ENCODE measurements at places on chromosomes 1 and 21. TPM values are rescaled to one million over a fixed set of nuclear protein-coding genes. Genes with fewer than 3 reads are reported as not detected.

Gene PPIAL4G
- 0.01 TPM for polyA plus RNA-seq

DNA sequence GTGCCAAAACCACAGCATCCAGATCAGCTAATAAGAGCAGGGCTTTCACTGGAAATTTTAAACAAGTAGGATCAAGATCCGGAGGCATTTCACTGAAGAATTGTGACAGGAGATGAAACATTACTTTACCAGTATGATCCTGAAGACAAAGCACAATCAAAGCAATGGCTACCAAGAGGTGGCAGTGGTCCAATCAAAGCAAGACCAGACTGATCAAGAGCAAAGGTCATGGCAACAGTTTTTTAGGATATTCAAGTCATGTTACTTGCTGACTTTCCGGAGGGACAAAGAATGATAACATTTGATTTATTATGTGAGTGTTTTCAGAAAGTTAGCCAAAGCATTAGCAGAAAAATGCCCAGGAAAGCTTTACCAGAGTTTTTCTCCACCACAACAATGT, 8.2 kb downstream of the ZSWIM5 start:
- no peak for DNase-seq

Gene NUDT4B
- polyA plus RNA-seq = 4.2 TPM

Gene OBSCN
- 5.9 TPM for polyA plus RNA-seq

DNA sequence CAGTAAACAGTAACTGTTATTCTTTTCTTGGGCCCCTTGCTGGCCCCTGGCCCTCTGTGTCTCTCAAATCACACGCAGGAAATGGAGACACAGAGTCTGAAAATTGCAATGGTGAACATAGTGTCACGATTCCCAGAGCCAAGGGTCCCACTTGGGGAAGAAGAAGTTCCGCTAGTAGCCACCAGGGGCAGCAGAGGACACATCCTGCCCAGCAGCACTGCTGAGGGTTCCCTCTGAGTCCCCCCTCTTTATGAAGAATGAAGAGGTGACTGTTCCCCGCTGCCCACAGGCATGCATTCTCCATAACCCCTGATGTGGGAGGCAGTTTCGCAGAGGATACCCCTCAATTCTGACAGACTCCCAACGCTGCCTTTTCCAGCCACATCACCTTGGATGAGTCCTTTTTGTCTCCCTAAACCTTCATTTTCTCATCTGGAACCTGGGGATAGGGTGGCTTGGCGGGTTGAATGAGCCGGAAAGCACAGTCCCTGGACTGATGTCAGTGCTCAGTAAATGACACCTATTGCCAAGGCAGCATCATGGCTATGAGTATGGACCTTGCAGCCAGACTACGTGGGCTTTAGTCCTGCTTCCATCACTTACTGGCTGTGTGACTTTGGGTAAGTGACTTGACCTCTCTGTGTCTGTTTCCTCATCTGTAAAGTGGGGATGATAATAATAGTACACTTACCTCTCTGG, 238.0 kb upstream of the TMEM51 start:
- peak; percentile 37 for DNase-seq

- DNase-seq = no peak
These were observed 166.8 kb downstream of the HIVEP3 start for GRCh38 chr1:41751804-41752513.

- DNase-seq = no peak
These were observed 1355.7 kb downstream of the BRINP3 start for GRCh38 chr1:189121941-189122340.

DNA sequence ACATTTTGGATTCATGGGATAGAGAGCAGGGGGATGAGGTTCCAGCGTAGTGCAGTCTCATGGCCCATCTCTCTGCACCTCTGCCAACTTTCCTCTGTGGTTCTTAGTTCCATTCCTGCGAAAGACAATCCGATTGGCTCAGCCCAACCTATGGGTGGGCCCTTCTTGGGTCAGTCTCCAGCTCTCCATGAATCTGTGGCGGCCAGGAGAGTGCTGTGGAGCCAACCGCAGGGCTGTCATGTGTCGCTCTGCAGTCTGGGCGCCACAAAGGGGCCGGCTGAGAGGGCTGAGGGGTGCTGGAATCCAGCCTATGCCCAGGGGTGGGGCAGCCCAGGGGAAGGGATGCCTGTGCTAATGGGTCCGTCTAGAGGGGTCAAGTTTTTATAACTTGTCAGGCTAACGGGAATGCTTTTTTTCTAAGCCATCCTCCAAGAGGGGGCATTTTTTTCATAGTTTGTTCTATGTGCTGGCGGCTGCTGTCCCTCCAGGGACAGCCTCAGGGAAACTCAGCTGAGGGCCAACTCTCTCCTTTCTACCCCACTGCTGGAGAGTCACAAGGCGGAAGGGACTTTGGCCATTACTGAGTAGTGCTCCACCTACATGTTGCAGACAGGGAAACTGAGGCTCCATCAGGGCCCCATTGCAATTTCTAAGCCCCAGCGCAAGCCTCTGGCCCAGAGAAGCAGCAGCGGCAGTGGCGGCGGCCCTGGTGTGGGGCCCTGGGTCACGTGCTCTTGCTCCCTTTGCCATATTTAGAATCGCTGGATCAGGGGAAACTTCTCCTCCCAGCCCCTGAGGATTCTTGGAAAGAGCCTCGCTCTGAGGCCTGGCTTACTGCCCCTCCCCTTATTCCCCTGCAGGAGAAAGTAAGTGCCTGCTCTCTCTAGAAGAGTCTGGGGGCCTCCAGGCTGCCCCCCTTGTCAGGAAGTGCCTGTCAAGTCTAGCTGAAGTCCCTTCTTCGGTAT, 23.4 kb downstream of the KCNQ4 start:
- DNase-seq = no peak

Gene GJA9
- polyA plus RNA-seq = not detected

GRCh38 chr1:211336775-211337174, 10.1 kb downstream of the TRAF5 start:
- no peak for DNase-seq

Gene SEMA6C
- polyA plus RNA-seq = 140 TPM

Gene DNASE2B
- polyA plus RNA-seq = 0.09 TPM

DNA sequence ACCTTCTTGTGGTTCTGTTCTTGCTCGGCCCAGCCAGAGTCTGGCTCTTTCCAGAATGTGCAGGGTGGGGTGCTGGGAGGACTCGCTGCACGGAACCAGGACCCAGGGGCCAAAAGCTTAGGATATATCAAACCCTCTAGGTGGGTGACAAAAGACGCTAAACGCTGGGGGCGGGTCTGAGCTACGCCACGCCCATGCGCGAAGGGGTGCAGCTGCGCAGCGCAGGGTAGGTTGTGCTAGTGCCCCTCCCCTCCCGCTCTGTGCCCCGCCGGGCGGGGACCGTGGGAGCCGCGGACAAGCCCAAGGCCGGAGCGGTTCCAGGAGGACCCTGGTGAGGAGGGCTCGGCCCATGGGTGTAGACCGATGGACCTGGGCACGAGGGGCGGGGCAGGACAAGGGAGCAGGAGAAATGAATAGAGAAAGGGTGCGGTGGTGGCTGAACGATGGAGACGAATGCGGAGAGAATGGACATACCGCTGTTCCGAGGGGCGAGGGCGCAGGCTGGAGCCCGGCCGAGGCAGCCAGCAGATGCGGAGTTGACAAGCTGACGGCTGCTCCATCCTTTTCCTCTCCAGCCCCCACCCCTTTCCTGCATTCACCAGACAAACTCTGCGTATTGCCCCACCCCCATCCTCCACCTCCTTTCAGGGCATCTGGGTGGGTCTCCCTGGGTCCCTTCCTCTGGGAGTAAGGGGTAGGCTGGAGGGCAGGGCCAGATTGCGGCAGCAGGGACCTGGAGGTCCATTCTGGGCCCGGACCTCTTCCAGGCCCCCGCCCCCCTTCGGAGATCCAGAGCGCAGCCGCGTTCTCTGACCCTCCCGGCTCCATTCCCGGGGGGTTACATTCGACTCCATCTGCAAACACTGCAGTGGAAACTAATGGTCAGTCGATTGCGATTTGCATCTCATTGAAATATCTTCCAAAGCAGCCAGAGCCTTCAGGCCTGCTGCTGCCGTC, at the start of gene RUSC1:
RUSC1 (plus strand) TSS at position 234 of the 957 bp plus-strand sequence. CDS start 880 bp downstream, outside the sequence.
- peak; percentile 87 for DNase-seq

Gene DYNLT4
- polyA plus RNA-seq = not detected

GRCh38 chr1:175520186-175520585, 223.2 kb downstream of the TNR start:
- no peak for DNase-seq

DNA sequence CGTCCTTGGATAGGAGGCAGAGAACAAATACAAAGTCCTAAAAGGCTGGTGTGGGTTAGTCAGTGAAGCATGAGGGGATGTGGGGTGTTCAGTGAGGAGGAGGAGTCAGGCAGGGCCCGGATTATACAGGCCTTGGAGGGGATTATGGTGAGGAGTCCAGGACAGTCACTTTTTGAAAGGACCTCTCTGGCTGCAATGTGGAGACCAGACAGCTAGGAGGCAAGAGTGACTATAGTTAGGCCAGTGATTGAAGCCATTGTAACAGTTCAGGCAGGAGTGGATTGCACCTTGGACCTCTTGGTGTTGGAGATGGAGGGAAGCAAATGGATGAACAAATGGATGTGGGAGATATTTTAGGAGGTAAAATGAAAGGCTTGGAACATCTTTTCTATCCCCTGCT, 115.8 kb downstream of the C1orf94 start:
- no peak for DNase-seq

DNA sequence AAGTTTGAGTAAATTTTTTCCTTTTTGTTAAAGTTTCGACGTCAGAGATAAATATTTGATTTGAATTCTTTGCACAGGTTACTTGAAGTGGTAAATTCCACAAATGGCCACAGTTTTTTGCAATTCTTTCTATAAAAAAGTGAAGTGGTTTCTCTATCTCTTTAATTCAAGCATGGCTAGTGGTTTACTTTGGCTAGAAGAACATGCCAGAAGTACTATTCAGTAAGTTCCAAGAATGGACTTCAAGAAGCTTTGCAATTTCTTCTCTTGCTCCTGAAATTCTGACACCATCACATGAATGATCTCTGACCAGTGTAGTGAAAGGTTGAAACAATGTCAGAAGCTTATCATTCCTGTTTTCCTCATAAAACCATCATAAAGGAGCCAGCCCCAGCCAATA, 55.7 kb upstream of the RNPC3 start:
- no peak for DNase-seq

Gene RNU1-1
- polyA plus RNA-seq = not detected

Gene SPATA1
- polyA plus RNA-seq = 2.7 TPM

GRCh38 chr1:100628631-100629081, 90.7 kb downstream of the GPR88 start:
- no peak for DNase-seq

GRCh38 chr1:209648931-209649776, 3.1 kb downstream of the LAMB3 start:
- DNase-seq = peak; percentile 87

Gene CLDN8
- polyA plus RNA-seq = not detected

DNA sequence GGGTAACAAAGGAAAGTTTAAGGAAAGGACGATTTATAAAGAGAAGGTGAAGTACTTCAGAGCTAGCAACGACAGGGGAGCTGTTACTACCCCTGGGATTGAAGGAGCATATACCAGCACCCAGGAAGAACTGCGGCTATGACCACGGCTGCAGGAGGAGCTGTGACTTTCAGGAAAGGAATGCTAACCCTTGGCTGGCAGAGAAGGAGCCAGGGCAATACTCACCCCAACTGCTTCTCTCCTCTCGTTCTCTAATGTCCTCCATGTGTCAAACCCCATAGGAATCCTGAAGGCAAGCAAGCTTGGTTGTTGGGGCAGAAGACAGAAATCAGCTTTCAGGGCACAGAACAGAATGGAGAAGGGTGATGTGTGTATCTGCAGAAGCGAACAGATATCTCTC, 120.5 kb downstream of the TMEM53 start:
- DNase-seq = no peak

DNA sequence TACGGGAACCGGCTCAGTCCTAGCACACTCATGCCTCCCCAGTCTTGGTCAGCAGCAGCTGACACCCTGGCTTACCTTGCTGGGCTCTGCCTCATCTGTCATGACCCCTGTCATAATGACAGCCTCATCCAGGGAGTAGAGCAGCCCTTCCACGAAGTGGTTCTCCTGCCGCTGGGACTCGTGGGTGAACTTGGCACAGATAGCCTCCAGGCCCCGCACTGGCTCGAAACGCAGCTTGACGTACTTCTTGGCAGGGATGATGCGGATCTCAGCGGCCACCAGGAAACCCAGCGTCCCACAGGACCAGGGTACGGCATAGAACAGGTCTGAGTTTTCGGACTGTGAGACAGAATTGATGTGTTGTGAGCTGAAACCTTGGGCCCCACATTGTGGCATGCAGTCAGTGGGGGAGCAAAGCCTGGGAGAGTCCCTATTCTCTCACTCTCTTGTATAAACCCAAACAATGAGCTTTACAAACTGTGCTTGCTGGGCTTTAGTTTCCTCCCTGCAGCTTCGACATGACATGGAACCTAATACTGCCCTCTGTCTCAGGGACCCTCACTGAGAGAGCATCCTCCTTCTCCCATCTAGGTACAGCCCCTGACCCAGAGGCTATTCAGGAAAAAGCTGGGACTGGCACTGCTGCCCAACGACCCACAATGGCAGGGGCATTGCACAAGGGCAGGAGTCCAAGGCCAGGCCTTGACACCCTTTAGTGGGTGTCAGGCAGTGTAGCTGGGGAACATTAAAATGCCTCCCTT, 15.5 kb downstream of the DHCR24 start:
- DNase-seq = no peak

DNA sequence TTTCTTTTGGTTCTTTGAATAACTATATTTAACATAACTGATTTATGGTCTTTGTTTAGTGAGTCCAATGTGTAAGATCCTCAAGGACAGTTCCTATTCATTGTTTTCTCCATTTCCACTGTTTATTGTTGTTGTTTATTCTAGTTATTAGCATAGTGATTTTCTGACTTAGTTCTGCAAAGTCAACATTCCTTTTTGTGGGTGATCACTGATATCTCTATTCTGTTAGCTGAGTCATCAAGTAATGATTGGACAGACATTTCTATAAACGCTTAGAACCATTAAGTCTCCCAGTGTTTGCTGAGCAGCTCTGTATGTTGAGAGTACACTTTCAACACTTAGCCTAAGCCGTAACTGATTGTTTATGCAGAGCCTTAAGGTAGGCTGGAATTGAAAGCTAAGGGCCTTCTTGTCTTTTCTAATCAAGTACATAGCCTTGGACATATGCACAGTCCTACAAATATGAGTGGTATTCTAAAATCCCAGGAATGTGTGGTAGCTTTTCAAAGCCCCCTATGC, 87.1 kb downstream of the SLC5A9 start:
- no peak for DNase-seq

Gene PGBD5
- polyA plus RNA-seq = under 0.01 TPM

DNA sequence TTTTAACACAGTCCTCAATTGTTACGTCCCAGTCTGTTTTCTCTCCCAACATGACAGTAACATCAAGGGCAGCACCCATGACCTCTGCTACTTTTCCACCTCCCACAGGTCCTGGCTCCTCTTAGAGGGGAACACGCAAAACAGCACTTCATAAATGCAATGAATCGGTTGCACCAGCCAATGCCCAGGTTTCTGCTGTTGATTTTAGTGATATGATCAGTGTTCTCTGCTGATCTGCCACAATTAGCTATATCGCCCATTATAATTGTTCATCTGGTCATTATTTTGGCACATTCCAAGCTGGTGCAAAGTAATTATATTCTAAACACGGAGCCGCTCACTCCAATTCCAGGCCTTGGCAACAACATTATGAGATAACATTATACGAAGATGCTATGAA, 184.5 kb downstream of the KCNH1 start:
- DNase-seq = no peak
